NCI-H1417 treated with DMSO at 0.1 percent for 48 hours (cell line): ENCODE measurements at places on chromosomes 13 and 19.

GRCh38 chr19:50974702-50975556 lies 5.5 kb upstream of the KLK6 start:
- DNase-seq, result no peak

GRCh38 chr19:58182577-58182988 lies 278 bp upstream of the ZNF274 start:
- no peak for DNase-seq

DNA sequence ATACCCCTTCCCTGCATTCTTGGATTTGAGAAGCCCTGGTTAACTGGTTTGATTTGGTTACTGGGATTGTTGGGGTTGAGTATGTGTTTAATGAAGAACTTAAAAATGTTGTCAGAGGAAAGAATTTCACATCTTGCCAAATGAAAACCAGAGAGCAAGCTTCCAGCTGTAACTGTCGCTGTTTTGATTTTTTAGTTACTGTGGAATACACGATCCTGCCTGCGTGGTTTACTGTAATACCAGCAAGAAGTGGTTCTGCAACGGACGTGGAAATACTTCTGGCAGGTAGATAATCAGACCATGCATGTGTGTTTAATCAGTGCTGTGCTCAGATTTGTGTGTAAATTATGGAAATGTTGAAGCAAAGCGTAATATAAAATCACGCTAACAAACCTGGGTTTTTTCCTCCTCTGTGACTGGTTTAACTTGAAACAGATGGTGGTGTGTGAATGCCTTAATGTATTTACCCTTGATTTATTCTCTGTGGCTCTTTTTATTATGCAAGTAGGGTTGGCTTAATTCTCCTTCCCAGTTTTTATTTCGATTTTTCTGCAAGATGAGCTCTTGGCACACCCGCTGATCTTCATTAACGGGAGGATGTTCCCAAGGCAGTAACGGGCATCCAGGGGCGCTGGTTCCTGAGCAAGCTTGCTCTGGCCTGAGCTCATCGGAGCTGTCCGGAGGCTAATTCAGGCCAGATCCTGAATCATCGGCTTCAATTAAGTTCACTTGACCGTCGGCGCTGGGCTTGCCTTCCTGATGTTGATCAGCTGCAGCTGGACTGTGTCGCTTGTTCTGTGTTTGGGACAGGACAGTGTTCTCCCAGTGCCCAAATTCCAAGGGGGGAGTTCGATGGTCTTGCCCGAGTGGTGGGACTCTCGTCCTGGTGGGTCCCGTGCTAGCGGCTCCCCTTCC lies 16.0 kb downstream of the UPF1 start:
- no peak for DNase-seq

DNA sequence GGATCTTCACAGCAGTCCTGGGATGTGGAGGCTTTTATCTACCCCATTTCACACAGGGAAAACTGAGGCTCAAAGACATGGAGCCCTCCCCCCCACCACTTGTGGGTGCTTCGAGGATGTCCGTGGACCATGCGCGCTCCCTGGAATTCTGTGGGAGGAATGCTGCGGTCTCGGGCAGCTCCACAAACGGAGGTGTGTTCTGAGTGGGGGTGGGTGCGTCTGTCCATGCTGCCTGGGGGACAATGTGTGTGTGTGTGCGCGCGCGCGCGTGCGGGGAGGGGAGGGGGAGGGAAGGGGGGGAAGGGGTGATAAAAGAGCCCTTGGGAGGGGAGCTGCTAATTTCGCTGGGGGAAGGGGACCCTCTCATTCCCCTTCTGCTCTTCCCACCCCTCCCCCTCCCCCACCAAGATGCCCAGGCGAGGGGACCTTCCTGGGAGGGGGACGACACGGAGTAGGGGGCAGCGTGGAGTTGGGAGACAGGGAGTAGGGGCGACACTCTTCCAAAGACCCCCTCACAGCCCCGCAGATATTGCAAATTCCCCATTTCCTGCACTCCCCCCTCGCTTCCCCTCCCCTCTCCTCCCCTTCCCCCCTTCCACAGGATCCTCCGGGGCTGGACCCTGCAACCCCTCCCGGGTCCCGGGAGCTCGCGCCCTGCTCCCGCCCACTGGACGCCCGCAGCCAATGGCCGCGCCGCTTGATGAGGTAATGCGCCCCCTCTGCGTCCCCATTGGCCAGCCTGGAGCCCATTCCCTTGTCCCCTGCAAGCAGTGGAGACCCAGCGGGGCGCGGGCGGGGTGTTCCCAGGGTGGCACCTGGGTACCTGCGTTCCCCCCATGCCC lies 18.9 kb upstream of the ZNRF4 start:
- peak; percentile 12 for DNase-seq

DNA sequence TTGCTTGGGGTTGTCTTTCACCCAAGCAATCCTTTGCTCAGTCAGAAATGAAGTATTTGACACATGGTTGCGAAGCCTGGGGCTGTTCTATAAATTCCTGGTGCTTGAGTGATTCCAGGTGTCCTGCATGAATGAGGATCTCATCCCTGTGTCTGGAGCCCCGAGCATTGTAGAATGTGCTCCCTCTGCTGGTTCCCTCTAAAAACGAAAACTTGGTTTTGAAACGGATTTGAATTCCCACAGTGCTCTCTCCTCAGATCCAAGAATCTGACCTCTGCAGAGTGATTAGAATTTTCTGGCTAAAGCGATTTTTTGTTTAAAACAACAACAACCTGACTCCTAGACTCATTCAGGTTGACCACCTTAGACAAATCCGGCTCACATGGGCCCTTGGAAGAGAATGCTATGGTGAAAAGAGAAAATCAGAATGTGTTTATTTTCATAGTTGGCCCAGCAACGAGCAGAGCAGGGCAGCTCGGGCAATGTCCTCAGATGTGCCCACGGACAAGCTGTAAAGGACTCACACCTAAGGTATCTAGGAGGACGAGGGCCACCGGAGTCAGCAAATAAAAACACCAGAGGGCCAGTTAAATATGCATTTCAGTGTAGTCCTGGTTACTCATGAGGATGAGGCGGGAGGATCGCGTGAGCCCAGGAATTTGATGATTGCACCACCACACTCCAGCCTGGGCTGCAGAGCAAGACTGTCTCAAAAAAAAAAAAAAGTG lies 8.7 kb upstream of the ATP12A start:
- no peak for DNase-seq

- no peak for DNase-seq
Measured at GRCh38 chr19:19738564-19738963, 5.7 kb upstream of the ZNF14 start.

- DNase-seq, result no peak
Measured at GRCh38 chr13:45055902-45056648, 64.2 kb upstream of the GTF2F2 start.

GRCh38 chr19:38970664-38971532 lies 4.6 kb downstream of the FBXO17 start:
- no peak for DNase-seq

- no peak for DNase-seq
Measured at GRCh38 chr19:38971672-38972071, 3.9 kb downstream of the FBXO17 start.
